ENCODE measurements at places on chromosomes 12 and 14.

DNA sequence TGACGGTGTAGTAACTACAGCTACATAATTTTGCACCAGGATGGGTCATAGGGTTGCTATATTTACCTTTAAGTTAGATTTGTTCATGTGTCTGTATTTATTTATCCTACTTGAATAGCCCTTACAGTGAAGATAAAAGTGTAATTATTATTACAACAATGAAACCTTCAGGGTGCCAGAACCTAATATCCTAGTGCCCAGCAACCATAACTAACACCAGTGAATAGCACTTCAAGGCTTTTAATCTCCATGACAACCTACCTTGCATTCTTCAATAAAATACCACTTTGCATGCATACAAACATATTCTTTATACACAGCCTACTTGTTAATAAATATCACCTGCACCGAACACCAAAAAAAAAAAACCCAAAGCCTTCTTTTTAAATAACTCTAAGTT is 58.7 kb upstream of the G2E3 start:
- no peak for DNase-seq

- DNase-seq: peak; percentile 40
Measured at GRCh38 chr14:102323102-102323501, 3.6 kb downstream of the ZNF839 start.

DNA sequence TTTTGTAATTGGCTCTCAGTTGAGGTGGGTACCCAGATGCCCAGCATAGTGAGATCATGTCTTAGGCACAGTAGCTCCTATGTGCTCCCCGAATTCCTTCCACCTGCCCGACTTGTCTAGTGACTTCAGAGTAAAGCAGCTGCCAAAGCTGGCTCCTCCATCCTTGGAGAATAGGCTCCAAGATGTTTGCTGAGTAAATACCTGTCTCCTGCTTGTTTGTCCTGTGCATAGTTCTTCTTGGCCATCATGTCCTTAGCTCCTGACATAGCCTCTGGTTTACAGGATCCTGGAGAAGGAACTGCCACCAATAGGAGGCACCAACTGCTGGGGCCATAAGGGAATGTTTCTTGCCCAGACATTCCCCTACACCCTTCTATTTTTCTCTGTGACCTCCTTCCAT is 52.6 kb upstream of the CISTR start:
- DNase-seq: no peak

GRCh38 chr14:24798911-24799462 is 165.0 kb upstream of the GZMB start:
- peak; percentile 1 for DNase-seq

GRCh38 chr12:68364893-68365725 is 32.9 kb upstream of the MDM1 start:
- peak; percentile 89 for DNase-seq

- no peak for DNase-seq
Measured at GRCh38 chr14:60165547-60165876, 314 bp upstream of the DHRS7 start.

DNA sequence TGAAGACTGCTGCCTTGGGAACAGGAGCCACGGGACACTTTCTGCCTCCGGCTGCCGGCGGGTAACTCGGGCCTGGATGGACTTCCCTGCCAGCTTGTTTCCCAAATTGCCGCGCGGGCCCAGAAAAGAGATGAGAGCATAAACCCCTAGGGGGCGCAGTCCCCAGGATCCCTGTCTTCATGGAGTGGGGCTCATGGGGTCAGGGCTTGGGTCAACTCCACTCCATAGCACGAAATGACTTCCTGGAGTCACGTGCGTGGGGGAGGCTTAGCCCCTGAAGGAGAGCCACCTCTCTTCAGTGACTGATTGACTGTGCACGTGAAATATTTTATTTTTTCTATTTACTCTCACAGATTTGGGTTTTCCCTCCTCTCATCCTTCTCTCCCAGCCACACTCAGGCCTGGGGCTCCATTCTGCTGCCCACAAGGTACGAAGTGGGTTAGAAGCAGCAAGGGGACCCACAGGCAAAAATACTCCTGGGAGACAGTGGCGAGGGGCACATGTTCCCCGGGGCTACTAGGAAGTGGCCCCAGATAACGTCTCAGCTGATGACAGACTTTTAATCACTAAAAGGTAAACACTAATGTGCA is 10.0 kb downstream of the PGF start:
- DNase-seq: peak; percentile 20

- no peak for DNase-seq
Measured at GRCh38 chr14:69464379-69464778, 20.1 kb upstream of the PLEKHD1 start.

DNA sequence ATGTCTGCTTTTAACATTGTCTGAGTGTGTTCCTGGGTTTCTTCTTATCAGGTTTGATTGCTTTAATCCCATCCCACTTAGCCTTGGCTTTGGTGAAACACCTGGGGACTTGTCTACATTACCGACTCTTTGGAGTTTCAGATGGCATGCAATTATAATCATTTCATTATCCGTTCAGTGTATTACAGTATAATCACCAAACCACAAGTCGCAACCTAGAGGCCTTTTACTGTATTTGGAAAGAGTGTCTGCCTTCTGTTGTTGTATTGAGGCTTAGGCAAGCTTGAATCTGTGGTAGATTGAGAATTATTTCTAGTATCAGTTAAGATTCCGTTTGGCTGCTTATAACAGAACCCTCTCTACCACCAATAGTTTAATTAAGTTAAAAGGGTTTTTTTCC is 103.9 kb downstream of the TGFB3 start:
- no peak for DNase-seq

- DNase-seq: no peak
Measured at GRCh38 chr12:237026-237815, 23.3 kb upstream of the SLC6A12 start.

GRCh38 chr12:14454098-14454907 is 88.8 kb downstream of the ATF7IP start:
- peak; percentile 63 for DNase-seq

DNA sequence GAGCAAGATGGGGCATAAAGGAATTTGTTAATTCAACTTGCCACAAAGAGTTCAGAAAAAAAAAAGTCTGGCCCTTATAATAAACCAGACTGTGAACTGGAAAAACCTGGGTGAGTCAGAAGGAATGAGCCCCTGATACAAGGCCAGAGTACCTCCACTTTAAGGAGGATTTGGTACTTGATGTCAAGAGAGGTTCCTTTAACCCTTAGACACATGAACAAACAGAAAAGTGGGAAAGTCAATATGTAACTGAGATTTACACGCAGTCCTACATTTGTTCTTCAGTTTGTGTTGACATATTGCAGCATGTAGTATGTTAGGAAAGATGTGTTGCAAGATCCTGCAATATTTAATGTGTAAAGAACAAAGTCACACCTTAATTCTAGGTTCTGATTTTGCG is 14.2 kb upstream of the SLC38A4 start:
- DNase-seq: no peak

- DNase-seq: peak; percentile 57
Measured at GRCh38 chr12:27733052-27733656, 22.5 kb downstream of the MRPS35 start.

GRCh38 chr12:44774815-44775411 is 101.2 kb downstream of the NELL2 start:
- DNase-seq: peak; percentile 6

DNA sequence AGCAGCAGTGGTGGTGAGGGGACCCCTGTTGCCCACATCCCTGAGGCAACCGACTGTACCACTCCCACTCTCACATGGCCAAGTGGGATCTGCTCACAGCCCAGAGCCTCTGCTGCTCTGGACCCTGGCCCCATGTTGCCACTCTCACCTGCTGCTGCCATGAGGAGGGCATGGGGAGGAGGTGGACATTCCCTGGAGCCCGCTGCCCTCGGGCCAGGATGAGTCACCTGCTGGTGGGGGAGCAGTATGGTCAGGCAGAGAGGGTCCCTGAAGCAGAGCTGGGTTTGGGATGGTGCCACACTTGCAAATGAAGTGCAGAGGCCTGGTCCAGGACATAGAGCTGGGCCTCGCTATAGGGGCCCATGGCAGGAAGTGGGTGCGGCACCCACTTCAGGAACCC is 26.1 kb downstream of the SDR9C7 start:
- no peak for DNase-seq

DNA sequence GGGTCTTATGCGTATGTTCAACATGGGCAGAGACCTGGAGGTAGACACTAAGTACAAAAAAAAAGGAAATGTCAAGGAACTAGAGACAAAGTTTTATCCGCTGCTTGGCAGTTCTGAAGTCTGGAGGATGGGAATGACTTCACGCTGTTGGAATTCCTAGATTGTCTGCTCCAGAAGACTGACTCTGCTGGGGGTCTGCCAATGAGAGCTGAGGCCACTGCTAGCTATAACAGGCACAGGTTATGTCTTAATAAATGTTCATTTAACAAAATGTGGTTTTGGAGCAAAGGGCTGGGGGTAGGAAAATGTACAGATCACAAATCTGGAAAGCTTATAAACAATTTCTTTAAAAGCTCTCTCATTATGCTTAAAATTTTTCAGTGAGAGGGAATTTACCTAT is 5.9 kb downstream of the RNASE8 start:
- no peak for DNase-seq

- DNase-seq: no peak
Measured at GRCh38 chr12:104727726-104728465, 230.2 kb downstream of the SLC41A2 start.

DNA sequence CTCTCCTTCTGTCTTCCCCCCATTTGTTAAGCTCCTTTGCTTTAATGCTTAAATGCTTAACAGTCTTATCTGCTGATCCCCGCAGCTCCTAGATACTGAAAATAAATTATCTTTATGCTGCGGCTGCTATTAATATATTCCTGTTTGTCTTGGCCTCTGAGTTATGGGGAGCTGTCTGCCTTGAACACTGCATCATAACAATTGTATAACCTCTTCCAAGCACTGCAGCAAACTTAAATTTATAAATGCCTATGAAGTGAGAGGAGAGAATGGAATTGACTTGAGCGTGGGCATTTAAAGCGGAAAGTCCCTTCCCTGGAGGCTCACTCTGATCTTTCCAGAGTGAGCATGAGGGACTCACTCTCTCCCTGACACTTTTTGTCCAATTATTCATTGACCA is 23.1 kb upstream of the DCP1B start:
- no peak for DNase-seq

- no peak for DNase-seq
Measured at GRCh38 chr12:74647256-74647655, 109.6 kb downstream of the ATXN7L3B start.

DNA sequence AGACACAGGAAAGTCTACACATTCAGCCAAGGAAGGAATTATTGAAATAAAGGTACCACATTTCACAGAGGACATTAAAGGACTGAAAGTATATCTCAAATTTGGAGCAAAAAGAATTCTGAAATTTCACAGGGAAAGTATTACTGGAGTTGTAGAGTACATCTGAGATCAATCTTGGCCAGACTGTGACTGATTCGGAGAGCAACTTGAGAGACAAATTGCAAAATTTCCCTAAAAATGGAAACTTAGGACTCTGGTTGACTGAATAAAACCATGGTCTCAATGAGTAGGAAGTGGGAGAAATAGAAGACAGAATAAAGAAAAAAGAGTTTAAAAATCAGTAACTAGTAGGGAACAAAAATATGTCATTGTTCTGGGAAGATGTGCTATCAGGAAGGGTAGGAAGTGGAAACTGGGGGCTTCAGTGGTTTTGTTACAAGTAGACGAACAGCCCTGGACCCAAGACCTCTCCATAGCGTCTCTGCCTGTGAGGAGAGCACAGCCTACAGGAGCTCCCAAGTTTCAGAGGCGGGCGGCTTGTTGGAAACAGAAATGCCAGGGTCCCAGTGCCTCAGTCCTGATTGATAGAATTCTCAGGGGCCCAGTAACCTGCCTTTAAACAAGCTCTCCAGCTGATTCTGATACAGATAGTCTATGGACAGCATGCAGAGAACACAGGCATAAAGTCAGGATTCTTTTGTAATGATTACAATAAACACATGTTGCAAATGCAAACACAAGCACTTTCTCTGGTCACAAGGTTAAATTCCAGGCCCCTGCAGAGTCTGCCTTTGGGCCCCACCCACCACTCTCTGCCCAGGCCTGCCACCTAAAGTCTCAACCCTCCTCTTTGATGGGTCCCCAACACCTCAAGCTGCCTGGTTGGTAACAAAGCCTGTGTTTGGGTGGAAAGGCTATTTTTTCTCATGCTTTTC is 63.1 kb downstream of the BBS10 start:
- no peak for DNase-seq

DNA sequence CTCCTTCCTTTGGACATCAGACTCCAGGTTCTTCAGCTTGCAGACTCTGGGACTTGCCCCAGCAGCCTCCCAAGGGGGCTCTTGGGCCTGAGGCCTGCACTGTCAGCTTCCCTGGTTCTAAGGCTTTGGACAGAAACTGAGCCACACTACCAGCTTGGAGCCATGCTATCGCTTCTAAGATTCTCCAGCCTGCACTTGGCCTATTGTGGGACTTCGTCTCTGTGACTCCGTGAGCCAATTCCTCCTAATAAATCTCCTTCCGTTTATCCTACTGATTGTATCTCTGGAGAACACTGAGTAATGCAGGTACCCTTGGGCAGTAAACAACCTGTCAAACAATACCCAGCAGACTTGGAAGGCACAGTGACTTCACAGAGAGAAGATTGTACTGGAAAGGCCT is 24.9 kb upstream of the RHOJ start:
- no peak for DNase-seq

GRCh38 chr12:26319511-26319910 is 124.1 kb downstream of the SSPN start:
- no peak for DNase-seq

- DNase-seq: no peak
Measured at GRCh38 chr12:3632256-3632655, 120.7 kb downstream of the CRACR2A start.

DNA sequence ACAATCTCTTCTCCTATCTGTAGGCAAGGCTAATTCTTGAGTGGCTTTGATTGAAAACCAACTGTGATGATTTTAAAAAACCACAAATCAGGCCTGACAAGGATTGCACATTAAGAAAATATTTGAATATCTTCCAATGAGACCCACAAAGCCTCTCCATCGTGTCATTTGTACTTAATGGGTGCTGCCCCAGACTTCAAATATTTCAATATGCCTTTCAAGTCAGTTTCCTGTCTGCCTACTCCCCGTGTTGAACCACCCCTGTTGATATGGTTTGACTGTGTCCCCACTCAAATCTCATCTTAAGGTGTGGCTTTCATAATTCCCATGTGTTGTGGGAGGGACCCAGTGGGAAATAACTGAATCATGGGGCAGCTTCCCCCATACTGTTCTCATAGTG is 159.7 kb upstream of the EGLN3 start:
- DNase-seq: no peak

- DNase-seq: no peak
Measured at GRCh38 chr12:10358969-10359368, 30.9 kb downstream of the KLRK1 start.

DNA sequence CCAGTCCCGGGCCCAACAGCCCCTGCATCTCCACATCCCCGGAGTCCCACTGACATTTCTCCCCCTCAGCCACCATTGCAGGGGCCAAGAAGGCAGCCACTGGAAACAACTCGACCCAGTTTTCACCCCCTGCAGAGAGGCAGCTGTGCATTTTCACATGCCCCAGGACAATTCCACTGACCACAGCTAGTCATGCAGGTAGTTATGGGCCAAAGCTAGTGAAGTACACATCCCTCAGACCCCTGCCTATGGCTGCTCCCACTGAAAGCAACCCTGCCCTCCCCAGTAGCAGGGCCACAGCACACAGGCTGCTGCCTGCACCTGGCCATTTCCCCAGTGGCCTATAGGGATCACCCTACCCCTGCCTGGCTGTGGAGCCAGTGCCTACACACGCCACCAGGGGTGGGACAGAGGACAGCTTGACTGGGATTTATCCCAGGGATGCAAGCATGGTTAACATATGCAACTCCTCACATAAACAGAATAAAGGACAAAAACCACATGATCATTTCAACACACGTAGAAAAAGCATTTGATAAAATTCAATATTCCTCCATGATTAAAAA is 154.0 kb downstream of the NDUFA12 start:
- no peak for DNase-seq

- no peak for DNase-seq
Measured at GRCh38 chr14:99644723-99645544, at the start of gene HHIPL1. TSS of gene HHIPL1 (plus strand) at chr14:99645129. CDS start at chr14:99645208, 79 bp downstream.

All from CD4-positive, alpha-beta T cell treated with Interferon alpha-2 for 1 hour (primary cell).